ENCODE measurements at places on chromosomes 12 and 14.

- no peak for DNase-seq
Measured at GRCh38 chr12:105823810-105824209, 314.9 kb downstream of the NUAK1 start.

- DNase-seq: peak; percentile 23
Measured at GRCh38 chr12:43957732-43958372, 122.0 kb downstream of the TMEM117 start.

- no peak for DNase-seq
Measured at GRCh38 chr14:106528717-106529116, 1002.3 kb downstream of the TMEM121 start.

DNA sequence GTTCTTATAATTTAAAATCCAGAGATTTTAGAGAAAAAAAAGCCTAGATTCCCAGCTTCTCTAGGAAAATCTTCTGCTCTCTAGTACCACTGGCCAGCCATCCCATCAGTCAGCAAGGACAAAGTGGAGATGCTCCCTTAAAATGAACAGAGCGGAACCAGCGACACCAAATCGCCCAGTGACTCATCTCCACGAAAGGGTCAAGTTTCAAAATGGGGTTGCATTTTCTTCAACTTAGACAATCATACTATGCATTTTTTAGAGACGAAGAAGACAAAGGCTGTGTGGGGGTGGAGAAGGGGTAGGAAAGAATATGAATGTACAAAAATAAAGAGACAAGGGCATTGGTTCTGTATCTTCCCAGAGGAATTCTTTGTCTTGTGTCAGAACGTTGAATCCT lies 212.0 kb downstream of the SLC15A4 start:
- no peak for DNase-seq

- DNase-seq: no peak
Measured at GRCh38 chr12:87270919-87271318, 758.3 kb downstream of the C12orf50 start.

Measured in stimulated activated CD8-positive, alpha-beta memory T cell treated with anti-CD3 and anti-CD28 coated beads, Interleukin-4, amount 100 ng/mL, for 48 hours (primary cell).